ENCODE measurements at places on chromosomes 7 and 10.

DNA sequence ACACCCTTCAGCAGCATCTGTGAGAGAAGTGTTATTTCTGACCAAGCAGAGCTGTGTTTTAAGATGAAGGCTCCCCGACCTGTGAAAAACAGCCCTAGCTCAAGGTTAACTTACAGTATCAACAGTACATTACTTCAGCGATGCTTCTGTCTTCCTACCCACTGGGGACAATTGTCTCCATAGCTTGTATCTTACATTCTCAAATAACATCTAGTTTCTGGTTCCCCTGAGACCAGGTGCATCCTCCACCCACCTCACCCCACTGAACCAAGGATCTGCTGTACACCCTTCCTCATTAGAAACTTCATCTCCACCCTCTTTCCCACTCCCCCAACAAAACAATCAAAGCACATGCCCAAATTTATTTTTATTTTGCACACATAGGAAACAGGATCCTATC lies 102.0 kb downstream of the VOPP1 start:
- DNase-seq = no peak

GRCh38 chr7:80924090-80924489 lies 5.2 kb upstream of the SEMA3C start:
- no peak for DNase-seq

DNA sequence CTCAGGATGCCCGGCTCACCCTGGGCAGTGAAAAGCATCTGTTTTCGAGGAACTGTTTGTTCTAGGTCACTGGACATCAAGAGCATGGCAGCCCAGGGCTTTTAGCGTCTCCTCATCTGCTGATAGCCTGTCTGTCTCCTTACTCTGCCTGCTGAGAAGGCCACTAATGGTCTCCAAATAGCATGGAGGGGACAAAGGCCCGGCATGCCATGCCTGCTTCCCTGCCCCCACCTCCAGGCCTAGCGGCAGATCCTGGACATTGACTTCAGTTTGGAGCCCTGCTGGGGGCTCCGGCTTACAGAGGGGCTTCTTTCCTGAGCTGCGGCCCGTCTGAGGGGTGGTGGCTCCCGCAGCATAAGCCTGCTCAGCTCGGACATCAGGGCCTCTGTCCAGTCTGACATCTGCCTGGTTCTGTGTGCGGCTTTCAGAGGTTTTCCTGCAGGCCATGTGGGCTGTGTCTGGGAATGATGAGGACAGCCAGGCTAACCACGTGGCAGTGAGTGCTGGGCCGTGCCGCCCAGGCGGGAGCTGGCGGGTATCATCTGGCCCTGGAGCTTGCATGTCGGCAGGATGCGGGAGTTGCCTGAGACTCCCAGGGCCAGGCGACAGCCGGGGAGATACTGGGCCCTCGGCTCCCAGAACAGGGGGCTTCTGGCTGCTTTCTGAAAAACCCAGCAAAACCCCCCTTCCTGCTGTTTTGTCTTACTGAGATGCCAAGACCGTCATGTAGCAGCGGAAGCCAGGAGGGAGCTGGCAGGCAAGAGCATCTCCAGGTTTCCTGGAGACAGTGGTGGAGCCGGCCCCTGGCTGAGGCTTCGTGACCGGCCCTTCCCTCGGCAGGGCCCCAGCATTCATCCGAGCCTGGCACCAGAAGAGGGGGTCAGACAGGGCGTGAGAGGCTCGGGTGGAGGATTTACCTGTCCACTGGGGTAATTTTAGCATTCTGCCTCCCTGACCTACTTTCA lies 9.2 kb downstream of the PFKFB3 start:
- peak; percentile 60 for DNase-seq

GRCh38 chr7:5700391-5700985 lies 81.0 kb downstream of the RNF216 start:
- DNase-seq = no peak

DNA sequence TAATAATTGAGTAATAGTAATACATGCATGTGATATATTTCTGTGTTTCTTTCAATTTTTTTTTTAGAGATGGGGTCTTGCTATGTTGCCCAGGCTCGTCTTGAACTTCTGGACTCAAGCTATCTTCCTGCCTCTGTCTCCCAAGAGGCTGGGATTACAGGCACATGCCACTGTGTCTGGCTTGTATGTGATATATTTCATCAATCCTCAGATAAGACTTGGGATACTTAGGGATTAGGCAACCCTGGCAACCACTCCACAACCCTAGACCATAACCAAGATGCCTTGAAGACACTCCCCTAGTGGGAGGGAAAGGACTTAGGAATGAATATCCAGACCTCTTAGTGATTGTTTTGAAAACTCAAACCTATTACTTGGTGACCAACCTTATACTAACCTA lies 154.8 kb downstream of the CCDC3 start:
- DNase-seq = no peak

DNA sequence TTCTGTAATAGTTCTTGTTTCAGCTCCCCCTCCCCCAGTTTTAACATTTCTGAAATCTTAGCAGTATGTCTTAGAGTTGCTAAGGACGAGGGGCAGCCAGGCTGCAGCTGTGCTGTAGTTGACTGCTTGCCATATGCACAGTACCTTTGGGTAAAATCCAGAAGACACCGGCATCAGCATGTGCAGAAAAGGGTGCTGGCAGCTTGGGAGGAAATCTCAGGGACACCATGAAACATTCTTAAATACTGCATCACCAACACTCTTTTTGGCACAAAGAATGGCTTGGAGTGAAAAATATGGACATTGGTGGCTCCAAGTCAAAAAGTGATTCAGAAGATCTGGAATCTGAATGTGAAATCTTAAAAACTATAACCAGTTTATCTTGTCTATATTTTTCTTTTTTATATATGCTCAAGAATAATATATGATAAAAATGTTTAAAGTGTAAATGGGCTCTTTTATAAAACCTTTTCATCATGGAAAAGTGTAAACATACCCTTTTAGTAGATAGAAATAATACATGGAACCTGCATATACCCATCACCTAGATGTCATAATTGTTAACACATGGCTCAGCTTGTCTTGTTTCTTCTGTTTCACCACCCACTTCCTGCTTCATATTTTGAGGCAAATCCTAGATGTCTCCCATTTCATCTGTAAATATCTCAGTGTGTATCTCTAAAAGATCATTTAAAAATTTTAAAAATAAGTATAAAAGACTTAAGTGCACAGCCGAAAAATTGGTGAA lies 34.4 kb upstream of the ARMS2 start:
- no peak for DNase-seq

- no peak for DNase-seq
These were observed 66.9 kb downstream of the SEMA3C start for GRCh38 chr7:80851896-80852476.

DNA sequence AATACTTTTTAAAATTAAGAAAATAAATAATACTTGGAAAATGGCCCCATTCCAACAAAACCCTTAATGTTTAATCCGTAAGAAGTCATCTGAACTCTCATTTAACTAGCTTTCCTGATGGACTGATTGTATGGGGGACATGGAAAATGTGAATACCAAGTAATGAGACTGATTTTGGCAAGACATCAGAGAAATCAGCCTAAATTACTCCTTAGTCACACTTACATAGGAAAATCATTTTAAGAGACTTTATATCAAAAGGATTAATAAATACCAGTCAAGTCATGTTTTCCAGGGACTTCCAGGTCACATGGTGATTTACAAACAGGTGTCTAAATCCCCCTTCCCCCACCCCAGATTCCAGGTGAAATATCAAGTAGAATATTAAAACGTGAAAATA lies 58.2 kb downstream of the GRM8 start:
- DNase-seq = no peak

DNA sequence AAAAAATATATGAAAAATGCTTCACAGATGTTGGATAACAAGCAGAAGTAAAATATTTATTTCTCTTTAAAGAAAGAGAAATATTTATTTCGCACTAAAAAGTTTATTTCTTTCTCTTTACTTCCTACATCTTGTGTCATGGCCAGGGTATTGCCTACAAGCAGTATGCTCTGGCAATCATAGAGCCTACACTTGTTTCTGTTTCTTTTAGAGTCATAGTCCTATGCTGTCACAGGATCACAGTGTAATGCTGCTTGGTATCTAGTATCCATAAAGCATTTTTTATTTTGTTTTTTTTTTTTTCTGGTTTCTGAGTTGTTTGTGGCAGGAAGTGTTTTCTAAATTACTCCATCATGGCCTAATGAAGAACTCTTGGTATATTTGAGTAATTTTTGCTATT lies 116.0 kb downstream of the ATRNL1 start:
- no peak for DNase-seq

DNA sequence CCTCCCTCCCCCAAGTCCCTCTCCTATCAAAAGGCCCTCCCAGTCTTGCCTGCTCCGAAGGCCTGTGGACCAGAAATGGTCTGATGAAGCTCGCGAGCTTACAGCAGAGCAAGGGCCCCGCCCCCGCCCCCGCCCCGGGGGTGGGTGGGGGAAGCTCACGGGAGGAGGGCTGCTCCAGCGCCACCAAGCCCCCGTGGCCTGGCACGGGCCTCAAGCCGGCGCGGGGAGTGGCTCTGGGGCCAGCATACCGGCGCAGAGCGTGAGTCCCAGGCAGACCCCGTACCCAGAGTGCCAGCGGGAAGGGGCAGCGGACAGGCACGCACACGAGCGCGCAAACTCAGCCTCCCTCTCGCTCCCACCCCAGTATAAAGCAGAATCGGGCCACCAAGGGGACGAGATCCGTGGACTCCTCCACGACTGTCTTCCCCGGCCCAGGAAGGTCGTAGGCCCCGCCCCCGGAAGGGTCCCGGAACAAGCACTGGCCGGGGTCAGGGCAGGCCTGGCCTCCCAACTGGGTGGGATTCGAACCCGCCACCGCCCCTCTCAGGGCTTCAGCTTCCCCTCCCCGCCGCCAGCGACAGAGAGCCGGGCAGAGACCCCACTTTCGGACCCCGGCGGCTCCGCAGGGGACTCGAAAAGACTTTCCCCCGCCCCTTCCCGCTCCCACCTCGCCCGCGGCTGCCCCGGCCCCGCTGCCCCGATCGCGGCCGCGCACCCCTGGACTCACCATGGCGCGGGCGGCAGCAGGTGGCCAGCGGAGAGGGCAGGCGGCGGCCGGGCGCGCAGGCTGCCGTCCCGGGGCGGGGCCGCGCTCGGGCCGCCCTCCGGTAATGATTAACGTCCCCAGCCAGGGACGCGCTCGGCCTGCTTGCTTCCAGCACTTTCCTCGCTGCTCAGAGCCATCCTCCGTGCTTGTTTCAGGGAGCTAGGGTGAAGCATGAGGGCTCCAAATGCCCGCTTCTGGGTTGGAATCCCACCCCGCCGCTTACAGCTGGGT lies at the start of gene PCBD1:
TSS of gene PCBD1 (minus strand) at position 762 of the 997 bp plus-strand sequence. CDS start at position 730, 32 bp downstream.
- DNase-seq = peak; percentile 84

- DNase-seq = peak; percentile 46
These were observed 103.9 kb upstream of the POT1 start for GRCh38 chr7:125033506-125033905.

- DNase-seq = no peak
These were observed 6.7 kb upstream of the NEBL start for GRCh38 chr10:20903635-20904390.

All from ecto neural progenitor cell (in vitro differentiated cells).